T-helper 2 cell treated with Interferon-gamma antibody and Interleukin-4, amounts not matched to agents 100 ng/mL and 5 ng/mL, for 36 hours (primary cell): ENCODE measurements at places on chromosomes 4 and X. TPM values are rescaled to one million over a fixed set of nuclear protein-coding genes. Genes with fewer than 3 reads are reported as not detected.

PCDH18 gene
- 0.09 TPM in 1 of 2 replicates, not detected in the other for total RNA-seq

RBM47 gene
- 3.8 and 3.9 TPM in 2 replicates for total RNA-seq

SPANXN4 gene
- total RNA-seq = not detected in 2 replicates

WDR17 gene
- 1.2 and 2.2 TPM in 2 replicates for total RNA-seq
